ENCODE measurements at places on chromosomes 3 and 15.

DNA sequence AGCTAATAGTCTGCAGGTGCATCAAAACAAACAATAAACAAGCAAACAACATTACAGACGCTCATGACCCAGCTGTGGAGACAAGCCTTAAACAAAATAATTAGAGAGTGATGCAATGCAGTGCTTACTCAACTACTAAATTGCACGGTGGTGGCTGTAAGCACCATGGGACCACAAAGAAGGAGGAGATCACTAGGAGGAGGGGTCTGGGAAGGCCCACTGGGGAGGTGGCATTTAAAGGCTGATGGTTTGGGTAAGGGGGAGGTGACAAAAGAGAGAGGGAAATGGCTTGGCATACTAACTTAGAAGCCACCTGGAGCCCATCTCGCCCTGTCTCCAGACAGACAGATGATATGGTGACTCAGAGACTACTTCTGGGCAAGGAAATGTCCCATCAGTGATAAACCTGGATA lies 516.7 kb downstream of the FOXP1 start:
- peak; percentile 83 for DNase-seq

DNA sequence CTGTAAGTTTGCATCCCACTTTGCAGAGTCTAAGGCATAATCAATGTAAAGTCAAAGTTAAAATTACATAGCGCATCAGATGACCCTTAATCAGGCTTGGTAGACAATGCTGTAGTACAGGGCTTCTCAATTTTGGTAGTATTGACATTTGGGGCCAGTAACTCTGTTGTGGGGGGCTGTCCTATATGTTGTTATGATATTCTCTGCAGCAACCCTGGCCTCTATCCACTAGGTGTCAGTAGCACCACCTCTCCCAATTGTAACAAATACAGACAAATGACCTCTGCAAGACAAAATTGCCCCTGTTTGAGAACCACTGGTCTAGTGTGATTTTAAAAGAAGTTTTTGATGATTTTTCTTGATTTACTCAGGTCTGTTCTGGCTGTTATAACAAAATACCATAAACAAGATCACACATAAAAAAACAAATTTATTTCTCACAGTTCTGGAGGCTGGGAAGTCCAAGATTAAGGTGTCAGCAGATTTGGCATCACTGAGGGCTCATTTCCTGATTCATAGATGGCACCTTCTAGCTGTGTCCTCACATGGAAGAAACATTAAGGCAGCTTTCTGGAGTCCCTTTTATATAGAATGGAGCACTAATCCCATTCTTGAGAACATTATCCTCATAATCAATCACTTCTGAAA lies 37.6 kb upstream of the SLC9A9 start:
- DNase-seq: no peak

GRCh38 chr3:172107403-172107802 lies 68.0 kb downstream of the FNDC3B start:
- no peak for DNase-seq

GRCh38 chr3:166527325-166527724 lies 690.1 kb upstream of the BCHE start:
- no peak for DNase-seq

GRCh38 chr15:48426941-48427340 lies 95.7 kb downstream of the DUT start:
- no peak for DNase-seq

- DNase-seq: no peak
Measured at GRCh38 chr3:14631687-14632441, 19.7 kb upstream of the CCDC174 start.
